ENCODE measurements at places on chromosomes 7 and 10.

DNA sequence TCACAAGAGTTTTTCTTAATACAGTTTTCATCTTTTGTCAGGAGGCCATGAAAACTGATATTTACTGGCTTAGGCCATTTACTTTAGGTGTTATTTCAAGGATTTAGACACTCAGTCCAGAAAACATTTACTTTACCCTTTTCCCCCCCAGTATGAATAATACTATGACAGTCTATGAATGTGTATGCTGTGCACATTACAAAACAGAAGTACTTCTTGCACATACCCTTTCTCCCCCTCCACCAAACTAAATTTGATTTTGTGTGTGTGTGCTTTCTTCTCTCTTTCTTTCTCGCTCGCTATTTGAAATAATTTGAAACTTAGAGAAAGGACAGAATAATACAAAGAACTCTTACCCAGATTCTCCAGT lies 41.3 kb downstream of the RBM33 start:
- DNase-seq = no peak

DNA sequence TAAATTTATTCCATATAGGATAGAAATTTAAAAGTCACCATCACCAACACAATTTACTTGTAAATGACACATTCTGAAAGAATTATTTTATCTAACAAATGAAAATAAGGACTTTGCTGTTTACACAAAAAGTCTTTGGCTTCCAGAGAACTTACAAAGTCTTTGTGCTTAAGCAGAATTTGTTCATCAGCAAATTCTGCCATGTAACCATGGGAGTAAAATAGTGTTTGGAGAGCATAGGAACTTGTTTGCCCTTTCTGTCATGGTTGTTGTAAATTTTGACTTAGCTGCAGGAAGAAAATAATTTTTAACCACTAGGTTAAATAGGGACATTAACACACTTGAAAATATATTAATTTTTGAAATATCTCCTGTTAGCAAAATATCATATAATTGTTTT lies 15.2 kb downstream of the FGL2 start:
- DNase-seq = no peak

GRCh38 chr7:100674411-100675104 lies 1.0 kb downstream of the GNB2 start:
- DNase-seq = no peak

DNA sequence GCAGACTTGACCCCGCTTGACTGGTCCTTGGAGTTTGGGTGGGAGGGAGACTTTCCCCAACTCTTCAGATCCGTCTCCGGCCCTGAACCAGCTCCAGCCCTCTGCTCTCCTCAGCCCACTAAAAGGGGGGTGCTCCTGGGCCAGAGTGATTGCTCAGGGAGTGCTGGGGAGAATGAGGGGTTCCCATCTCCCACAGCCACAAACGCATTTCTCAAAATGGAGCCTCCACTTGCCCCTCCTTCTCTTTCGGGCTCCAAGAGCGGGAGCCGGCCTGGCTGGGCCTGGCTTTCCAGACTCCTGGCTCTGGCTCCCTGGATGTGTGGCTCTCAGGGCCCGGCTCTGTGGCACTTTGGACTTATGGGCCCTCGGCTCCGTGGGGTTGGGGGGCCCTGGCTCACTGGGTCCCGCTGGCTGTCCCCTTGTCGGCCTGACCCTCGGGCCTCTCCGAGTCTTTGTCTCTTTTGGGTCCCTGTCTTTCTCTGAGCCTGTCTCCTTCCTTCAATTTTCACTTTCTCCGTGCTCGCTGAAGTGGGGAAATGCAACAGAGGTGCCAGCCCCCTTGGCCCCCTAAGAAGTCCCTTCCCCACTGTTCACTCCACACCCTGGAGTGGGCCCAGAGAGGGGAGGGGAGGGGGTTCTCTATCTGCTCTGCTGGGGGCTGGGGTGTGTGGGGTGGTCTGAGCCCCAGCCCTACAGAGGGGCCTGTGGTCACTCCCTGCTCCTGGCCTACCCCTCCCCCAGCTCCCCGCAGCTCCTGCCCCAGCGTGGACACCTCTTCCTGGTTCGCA lies 713 bp downstream of the LZTS2 start:
- DNase-seq = no peak

DNA sequence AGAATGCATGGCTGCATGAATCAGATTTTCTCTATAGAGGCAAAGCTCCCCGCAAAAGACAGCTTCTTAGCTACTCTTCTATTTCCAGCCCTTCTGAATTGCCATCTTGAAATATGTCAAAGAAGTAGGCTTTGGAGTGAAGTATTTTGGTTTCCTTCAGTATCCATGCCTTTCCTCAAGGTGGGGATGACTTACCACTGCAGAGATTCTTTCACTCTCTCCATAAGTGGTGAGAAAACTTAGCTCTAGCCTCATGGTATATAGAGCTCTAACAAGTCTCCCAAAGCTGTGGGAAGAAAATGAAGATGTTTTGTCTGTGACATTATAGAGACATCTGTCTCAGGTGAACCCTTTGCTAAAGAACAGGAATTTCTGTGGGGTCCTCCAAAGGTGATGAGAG lies 89.6 kb upstream of the ITGB1 start:
- no peak for DNase-seq

GRCh38 chr10:126930131-126930882 lies 25.1 kb downstream of the DOCK1 start:
- no peak for DNase-seq

GRCh38 chr7:94578614-94579013 lies 69.0 kb downstream of the CASD1 start:
- DNase-seq = no peak

DNA sequence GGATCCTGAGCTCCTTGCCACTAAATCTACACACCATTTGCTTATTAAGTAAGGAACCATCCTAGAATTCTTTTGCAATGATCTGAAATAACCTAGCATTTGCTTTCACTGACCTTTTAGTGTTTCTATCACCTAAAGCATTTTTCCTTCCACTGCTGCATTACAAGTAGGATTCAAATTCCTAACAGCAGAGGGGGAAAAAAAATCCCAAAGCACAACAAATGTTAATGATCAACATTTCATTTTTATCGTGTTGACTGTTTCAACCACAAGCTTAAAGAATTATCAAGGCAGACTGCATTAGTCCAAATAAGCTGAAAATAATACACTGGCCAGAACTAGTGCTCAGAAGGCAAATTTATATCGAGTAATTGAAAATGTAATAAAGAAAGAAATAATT lies 174.7 kb upstream of the TCF7L2 start:
- DNase-seq = no peak

GRCh38 chr10:15067154-15067553 lies 21.4 kb downstream of the ACBD7 start:
- no peak for DNase-seq

- no peak for DNase-seq
Measured at GRCh38 chr7:137036768-137037167, 168.3 kb downstream of the CHRM2 start.

DNA sequence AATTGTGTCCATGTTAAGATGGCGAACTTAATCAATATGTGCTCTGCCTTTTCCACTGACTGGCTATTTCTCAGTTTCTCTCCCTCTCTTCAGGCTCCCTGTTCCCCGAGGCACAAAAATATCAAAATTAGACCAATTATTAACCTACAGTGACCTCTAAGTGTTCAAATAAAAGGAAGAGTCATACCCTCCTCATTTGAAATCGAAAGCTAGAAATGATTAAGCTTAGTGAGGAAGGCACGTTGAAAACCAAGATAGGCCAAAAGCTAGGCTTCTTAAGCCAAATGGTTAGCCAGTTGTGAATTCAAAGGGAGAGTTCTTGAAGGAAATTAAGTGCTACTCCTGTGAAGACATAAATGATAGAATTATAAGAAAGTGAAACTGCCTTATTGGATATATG lies 81.1 kb upstream of the MBL2 start:
- DNase-seq = no peak

DNA sequence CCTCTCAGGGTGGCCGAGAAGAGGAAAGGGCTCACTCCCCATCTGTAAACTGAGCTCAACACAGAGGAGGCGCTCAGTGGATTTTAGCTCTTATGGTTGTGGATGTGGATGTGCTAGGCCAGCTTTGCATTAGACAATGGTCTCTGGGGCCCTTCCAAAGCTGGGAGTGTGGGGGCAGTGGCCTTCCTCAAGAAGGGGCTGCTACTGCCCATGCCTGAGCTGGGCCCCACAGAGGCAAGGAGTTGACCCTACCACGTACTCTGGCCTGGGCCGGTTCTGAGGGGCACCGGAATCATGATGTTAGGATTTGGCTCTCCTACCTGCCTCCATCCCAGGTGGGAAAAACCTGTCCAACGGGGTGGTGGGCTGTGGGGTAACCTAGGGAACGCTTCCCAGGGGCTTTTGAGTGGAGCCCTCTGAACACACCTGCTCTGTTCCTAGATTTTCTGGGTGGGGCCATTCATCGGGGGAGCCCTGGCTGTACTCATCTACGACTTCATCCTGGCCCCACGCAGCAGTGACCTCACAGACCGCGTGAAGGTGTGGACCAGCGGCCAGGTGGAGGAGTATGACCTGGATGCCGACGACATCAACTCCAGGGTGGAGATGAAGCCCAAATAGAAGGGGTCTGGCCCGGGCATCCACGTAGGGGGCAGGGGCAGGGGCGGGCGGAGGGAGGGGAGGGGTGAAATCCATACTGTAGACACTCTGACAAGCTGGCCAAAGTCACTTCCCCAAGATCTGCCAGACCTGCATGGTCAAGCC lies 11.5 kb downstream of the AQP1 start:
- no peak for DNase-seq
